Nephron progenitor cell (in vitro differentiated cells): ENCODE measurements at places on chromosomes 12 and 14.
A peak's percentile ranks its signal among the peaks of the same experiment; 100 is the strongest.

- DNase-seq: no peak
Measured at GRCh38 chr12:52060498-52061177, 9.1 kb upstream of the ATG101 start.

GRCh38 chr12:88309546-88309945, 167.4 kb downstream of the TMTC3 start:
- no peak for DNase-seq

- peak; percentile 90 for DNase-seq
Measured at GRCh38 chr12:53099071-53099882, 1.8 kb downstream of the IGFBP6 start.

DNA sequence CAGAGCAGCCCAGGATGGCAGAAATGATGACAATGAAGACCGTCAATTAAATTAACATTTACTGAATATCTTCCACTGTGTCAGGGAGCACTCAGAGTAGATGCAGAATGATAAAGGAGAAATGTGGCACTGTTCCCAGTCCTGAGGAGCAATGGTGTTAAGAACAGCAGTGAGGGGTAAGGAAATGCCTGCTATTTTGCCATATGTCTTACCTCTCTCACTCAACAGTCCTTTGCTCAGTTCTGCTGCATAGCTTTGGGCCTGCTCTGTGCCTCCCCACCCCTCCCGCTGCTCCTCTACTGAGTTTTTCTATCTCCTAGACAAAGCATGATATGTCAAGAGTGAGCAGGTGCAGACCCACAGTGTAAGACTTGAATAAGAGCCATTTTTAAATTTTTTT, 318.8 kb downstream of the NAV3 start:
- DNase-seq: no peak

- no peak for DNase-seq
Measured at GRCh38 chr14:100605230-100605629, 18.0 kb upstream of the BEGAIN start.
